WTC11 (cell line): ENCODE measurements at places on chromosomes 4 and X. TPM values are rescaled to one million over a fixed set of nuclear protein-coding genes. Genes with fewer than 3 reads are reported as not detected.

GRCh38 chrX:29257521-29257920 is 670.3 kb downstream of the IL1RAPL1 start:
- H3K27ac ChIP-seq = no peak overlapping the region
- H3K27me3 ChIP-seq = no peaks in the 10 kb centered on the region
- no peaks in the 10 kb centered on the region for H3K4me1 ChIP-seq

GRCh38 chrX:124573468-124573867 is 227.1 kb downstream of the SH2D1A start:
- no peak overlapping the region for H3K4me3 ChIP-seq
- no peaks in the 10 kb centered on the region for H3K4me1 ChIP-seq
- no peak for DNase-seq
- H3K36me3 ChIP-seq = no peaks in the 10 kb centered on the region

GRCh38 chr4:119087656-119088055 is 48.0 kb upstream of the MYOZ2 start:
- no peak overlapping the region for H3K4me3 ChIP-seq
- no peaks in the 10 kb centered on the region for H3K36me3 ChIP-seq
- H3K4me1 ChIP-seq = no peaks in the 10 kb centered on the region

- H3K4me1 ChIP-seq = peaks cover 12% of the 10 kb centered on the region
- no peak overlapping the region for H3K27ac ChIP-seq
- DNase-seq = no peak
- H3K27me3 ChIP-seq = no peaks in the 10 kb centered on the region
- H3K36me3 ChIP-seq = no peaks in the 10 kb centered on the region
Observed at GRCh38 chrX:28966331-28966730, 379.1 kb downstream of the IL1RAPL1 start.

The TLR6 gene
- total RNA-seq = 0.11 to 0.25 TPM (median 0.11 TPM) in 3 replicates

- H3K4me1 ChIP-seq = peaks cover 24% of the 10 kb centered on the region
- H3K27ac ChIP-seq = no peak overlapping the region
- no peaks in the 10 kb centered on the region for H3K36me3 ChIP-seq
- H3K4me3 ChIP-seq = no peak overlapping the region
- no peaks in the 10 kb centered on the region for H3K27me3 ChIP-seq
- no peak for DNase-seq
Observed at GRCh38 chr4:59094505-59094904, 1984.3 kb upstream of the IGFBP7 start.

DNA sequence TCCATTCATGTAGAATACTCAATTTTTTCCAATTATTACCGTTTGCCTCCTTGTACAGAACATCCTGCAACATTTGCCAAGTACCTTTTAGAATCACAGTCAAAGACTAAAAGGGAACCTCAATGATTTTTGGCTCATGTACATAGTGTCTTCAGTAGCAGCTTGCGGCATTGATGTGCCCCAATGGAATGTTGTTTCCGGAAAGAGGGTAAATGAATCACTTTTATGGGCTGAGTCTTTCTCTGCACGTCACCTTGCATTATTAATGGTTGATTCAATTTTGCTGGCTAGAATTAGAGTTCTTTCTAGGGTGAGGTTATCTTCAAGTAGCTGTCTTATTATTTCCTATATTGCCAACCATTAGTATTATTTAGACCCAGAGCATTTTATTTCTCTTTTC is 116.9 kb upstream of the GABRA2 start:
- peaks cover 2% of the 10 kb centered on the region; the same call in 1 of the 2 replicates for H3K4me1 ChIP-seq
- no peak overlapping the region for H3K27ac ChIP-seq
- no peak for DNase-seq
- H3K27me3 ChIP-seq = no peaks in the 10 kb centered on the region

GRCh38 chr4:176321589-176321988 is 1.8 kb downstream of the SPCS3 start:
- peak overlapping the region; percentile 81 for H3K4me3 ChIP-seq
- no peak overlapping the region for H3K27ac ChIP-seq
- H3K36me3 ChIP-seq = no peaks in the 10 kb centered on the region
- H3K4me1 ChIP-seq = peaks cover 38% of the 10 kb centered on the region
- no peak for DNase-seq
- no peaks in the 10 kb centered on the region for H3K27me3 ChIP-seq

- no peaks in the 10 kb centered on the region for H3K36me3 ChIP-seq
- peaks cover 19% of the 10 kb centered on the region for H3K4me1 ChIP-seq
- peak overlapping the region; percentile 57 for H3K27ac ChIP-seq
- DNase-seq = peak; percentile 33
- no peak overlapping the region for H3K4me3 ChIP-seq
Observed at GRCh38 chr4:77699731-77700210, 94.2 kb downstream of the CXCL13 start.

DNA sequence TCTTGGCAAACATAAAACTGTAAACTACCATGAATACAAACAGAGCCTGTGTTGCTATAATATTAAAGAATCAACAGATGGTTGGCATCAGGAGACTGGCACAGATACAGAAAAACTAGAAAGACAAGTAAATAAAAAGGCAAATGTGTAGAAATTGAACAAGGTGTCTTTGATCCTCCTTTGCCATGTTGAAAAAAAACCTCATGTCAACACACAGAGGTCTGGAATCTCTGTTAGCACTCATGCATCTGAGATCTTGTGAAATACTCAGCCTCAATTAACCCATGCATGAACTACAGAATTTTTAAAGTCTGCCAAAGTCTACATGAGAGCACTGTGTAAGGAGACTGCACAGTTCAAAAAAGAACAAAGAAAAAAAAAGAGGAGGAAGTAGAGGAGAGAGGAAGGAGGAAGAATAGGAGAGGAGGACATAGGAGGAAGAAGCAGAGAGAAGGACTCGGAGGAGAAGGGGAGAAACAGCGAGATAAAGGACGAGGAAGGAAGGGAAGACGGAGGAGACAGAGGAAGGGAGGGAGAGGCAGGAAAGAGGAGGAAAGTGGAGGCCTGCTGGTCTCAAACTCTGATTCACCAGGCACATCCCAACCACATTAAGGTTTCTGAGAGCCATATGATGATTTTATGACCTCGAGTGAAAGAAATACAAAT is 52.8 kb downstream of the PRDM5 start:
- H3K27me3 ChIP-seq = no peaks in the 10 kb centered on the region
- DNase-seq = no peak
- no peaks in the 10 kb centered on the region for H3K36me3 ChIP-seq
- no peak overlapping the region for H3K4me3 ChIP-seq
- peak overlapping the region; percentile 16 for H3K27ac ChIP-seq

DNA sequence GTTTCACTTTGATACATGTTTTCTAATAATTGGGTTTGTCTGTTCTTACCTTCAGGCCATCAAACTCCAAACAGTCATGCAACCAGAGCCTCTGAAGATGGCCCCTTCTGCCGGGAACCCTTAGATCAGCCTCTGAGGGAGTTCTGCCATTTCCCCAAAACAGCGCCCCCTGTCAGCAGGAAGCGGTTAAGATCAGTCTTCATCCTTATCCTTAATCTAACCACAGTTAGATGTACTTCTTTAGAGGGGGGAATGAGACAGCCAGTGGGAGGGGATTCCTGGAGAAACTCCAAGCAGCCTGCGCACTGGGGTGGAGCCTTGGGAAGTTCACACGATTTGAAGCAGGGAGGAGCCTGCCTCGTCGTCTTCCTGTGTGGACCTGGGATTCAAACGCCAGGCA is 185.4 kb downstream of the INPP4B start:
- H3K4me3 ChIP-seq = no peak overlapping the region
- H3K36me3 ChIP-seq = peaks cover 41% of the 10 kb centered on the region
- peaks cover 6% of the 10 kb centered on the region for H3K27me3 ChIP-seq
- no peaks in the 10 kb centered on the region for H3K4me1 ChIP-seq
- no peak overlapping the region for H3K27ac ChIP-seq
- DNase-seq = peak; percentile 29

The ADH1A gene
- 0.11 TPM in 1 of 3 replicates, not detected in the others for total RNA-seq

- no peak for DNase-seq
- H3K4me3 ChIP-seq = no peak overlapping the region
- H3K4me1 ChIP-seq = peaks cover 38% of the 10 kb centered on the region
- H3K27me3 ChIP-seq = no peaks in the 10 kb centered on the region
Observed at GRCh38 chr4:182062936-182063335, 180.3 kb upstream of the TENM3 start.

- H3K36me3 ChIP-seq = no peaks in the 10 kb centered on the region
Observed at GRCh38 chr4:48337731-48338130, 3.6 kb upstream of the SLAIN2 start.

DNA sequence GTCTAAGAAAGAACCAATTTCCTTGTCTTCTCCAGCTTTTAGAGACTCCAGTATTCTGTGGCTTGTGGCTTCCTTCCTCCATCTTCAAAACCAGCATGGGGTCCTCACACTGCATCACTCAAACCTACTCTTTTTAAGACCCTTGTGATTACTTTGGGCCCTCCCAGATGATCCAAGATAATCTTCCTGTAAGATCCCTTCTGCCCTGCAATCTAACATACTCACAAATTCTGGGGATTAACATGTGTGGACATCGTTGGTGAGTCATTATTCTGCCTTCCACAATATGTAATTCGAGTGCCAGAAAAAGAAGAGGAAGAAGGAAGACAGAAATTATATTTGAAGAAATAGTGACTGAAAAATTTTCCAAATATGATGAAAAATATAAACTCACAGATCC is 47.9 kb downstream of the BEND4 start:
- peaks cover 16% of the 10 kb centered on the region for H3K36me3 ChIP-seq
- no peaks in the 10 kb centered on the region for H3K4me1 ChIP-seq
- no peaks in the 10 kb centered on the region for H3K27me3 ChIP-seq
- H3K27ac ChIP-seq = no peak overlapping the region
- no peak overlapping the region for H3K4me3 ChIP-seq

DNA sequence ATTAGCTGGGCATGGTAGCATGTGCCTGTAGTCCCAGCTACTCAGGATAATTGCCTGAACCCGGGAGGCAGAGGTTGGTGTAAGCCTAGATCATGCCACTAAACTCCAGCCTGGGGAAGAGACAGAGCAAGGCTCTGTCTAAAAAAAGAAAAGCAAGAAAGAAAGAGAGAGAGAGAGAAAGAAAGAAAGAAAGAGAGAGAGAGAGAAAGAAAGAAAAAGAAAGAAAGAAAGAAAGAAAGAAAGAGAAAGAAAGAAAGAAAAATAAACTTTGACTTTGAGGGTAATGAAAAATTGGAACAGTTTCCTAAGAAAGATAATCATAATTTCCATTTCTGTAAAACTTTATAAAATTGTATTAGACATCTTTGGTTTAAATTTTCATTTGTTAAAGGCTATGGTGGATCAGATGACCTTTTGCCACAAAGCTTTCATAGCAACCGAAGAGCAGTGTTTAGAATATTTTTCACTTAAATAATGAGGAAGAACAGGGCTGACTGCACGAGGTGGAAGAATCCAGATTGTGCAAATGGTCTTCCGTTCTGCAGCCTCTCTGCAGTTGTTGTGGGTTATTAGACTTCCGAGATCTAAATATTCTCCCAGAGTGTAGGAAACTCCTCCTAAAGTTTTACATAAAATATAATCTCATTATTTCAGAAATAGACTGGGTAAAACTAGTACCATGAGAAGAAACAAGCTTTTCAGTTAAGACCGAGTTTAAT is 55.9 kb downstream of the RBM47 start:
- DNase-seq = no peak
- peaks cover 34% of the 10 kb centered on the region for H3K4me1 ChIP-seq
- no peaks in the 10 kb centered on the region for H3K27me3 ChIP-seq
- H3K4me3 ChIP-seq = no peak overlapping the region
- H3K36me3 ChIP-seq = peaks cover 33% of the 10 kb centered on the region

DNA sequence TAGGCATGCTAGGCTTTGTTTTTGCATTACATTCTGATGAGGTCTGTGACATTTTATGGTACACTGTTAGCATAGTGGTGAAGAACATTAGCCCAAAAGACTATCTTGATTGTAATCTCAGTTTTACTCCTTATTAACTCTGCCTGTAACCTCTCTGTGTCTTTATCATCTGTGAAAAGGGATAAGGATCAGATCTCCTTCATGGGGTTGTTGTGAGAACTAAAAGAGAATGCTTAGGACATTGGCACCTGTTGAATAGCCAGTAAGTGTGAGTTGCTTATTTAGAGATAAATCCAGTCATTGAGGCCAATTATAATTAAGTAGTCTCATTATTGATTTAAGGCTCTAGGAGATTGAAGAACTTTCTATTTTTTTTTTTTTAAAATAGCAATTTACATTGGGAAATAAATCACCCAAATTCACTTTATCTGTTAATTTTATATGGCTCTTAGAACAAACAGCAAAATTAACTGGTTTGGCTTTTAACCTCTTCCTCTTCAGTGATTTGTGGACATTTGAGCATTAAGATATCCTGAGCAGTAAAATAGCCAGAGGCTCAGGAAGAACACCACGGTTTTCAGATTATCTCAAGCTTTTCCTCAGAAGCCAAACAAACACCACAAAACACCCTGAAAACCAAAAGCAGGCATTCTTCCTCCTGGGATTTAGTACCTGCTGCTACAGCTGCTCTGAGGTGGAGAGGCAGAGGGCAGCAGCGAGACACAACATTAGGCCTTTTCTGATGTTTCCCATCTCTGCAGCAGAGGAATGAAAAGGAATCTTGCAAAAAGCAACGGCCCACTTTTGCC is 192.9 kb downstream of the ARHGAP10 start:
- peaks cover 12% of the 10 kb centered on the region for H3K4me1 ChIP-seq
- no peaks in the 10 kb centered on the region for H3K36me3 ChIP-seq
- no peak overlapping the region for H3K27ac ChIP-seq
- peak; percentile 48 for DNase-seq
- no peaks in the 10 kb centered on the region for H3K27me3 ChIP-seq

- no peaks in the 10 kb centered on the region for H3K36me3 ChIP-seq
- no peak overlapping the region for H3K27ac ChIP-seq
- H3K4me3 ChIP-seq = no peak overlapping the region
- H3K4me1 ChIP-seq = no peaks in the 10 kb centered on the region
- DNase-seq = no peak
- H3K27me3 ChIP-seq = no peaks in the 10 kb centered on the region; the same call in 1 of the 2 replicates
Observed at GRCh38 chr4:155559915-155560314, 106.7 kb upstream of the GUCY1A1 start.

- H3K27ac ChIP-seq = no peak overlapping the region
- no peaks in the 10 kb centered on the region for H3K36me3 ChIP-seq
- H3K27me3 ChIP-seq = no peaks in the 10 kb centered on the region
- H3K4me1 ChIP-seq = peaks cover 2% of the 10 kb centered on the region
- H3K4me3 ChIP-seq = no peak overlapping the region
Observed at GRCh38 chr4:135492439-135492838, 1290.8 kb upstream of the PABPC4L start.

The PASD1 gene
- total RNA-seq = 0.07 TPM in 1 of 3 replicates, not detected in the others

The TCEANC gene
- total RNA-seq = 2.0 to 3.1 TPM (median 2.6 TPM) in 3 replicates

The TMPRSS11A gene
- not detected in 3 replicates for total RNA-seq

DNA sequence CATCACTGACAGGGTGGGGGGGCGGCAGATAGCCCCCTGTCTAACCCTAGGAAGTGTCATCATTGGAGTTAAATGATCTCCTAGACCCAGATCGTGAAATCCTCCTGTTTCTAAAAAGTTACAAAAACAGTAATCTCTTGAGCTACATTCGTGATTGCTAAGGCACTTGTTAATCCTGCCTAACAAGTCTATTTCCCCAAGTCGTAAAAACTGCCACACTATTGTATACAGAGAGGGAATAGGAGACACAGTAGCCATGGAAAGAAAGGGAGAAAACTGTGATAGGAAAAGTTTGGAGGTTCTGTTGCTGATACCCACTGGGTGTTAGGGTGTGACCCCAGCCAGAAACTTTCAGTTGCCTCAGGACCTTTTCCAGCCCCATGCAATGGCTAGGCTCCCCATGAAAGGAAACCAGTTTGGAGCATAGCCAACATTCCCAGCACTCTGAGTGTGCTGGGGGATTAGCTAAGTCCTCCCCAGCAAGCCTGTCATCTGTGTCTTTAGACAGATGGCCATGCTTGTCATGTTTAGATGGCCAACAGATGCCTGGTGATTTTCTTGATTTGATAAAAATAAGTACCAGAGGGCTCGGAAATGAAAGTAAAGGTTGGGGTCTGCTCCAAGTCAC is 63.3 kb upstream of the ANXA10 start:
- peaks cover 34% of the 10 kb centered on the region for H3K36me3 ChIP-seq
- no peak overlapping the region for H3K27ac ChIP-seq
- no peaks in the 10 kb centered on the region for H3K4me1 ChIP-seq
- no peak overlapping the region for H3K4me3 ChIP-seq
- H3K27me3 ChIP-seq = peaks cover 2% of the 10 kb centered on the region; the same call in 1 of the 2 replicates

The GALNTL6 gene
- total RNA-seq = 0.11 to 0.24 TPM (median 0.21 TPM) in 3 replicates

GRCh38 chrX:104502460-104502859 is 63.5 kb upstream of the IL1RAPL2 start:
- H3K27me3 ChIP-seq = no peaks in the 10 kb centered on the region; the same call in 1 of the 2 replicates
- no peaks in the 10 kb centered on the region for H3K36me3 ChIP-seq
- no peak for DNase-seq
- H3K27ac ChIP-seq = no peak overlapping the region
